A172 (cell line): ENCODE measurements at places on chromosomes 13 and 19. TPM values are rescaled to one million over a fixed set of nuclear protein-coding genes. Genes with fewer than 3 reads are reported as not detected.

NTN5 gene
- total RNA-seq: not detected in 2 replicates

LPAR6 gene
- 6.0 and 6.5 TPM in 2 replicates for total RNA-seq

KRTDAP gene
- total RNA-seq: not detected in 2 replicates

ACP7 gene
- total RNA-seq: 0.03 and 0.31 TPM in 2 replicates

VSTM1 gene
- not detected in 2 replicates for total RNA-seq

SERPINE3 gene
- not detected in 2 replicates for total RNA-seq

MICU2 gene
- 79.3 and 85.1 TPM in 2 replicates for total RNA-seq

MBD3L3 gene
- not detected in 2 replicates for total RNA-seq

APLP1 gene
- total RNA-seq: 39.8 and 52.5 TPM in 2 replicates

OR2Z1 gene
- not detected in 2 replicates for total RNA-seq

CBARP gene
- 0.93 and 0.95 TPM in 2 replicates for total RNA-seq

KRI1 gene
- 7.4 and 9.5 TPM in 2 replicates for total RNA-seq

ZNF426 gene
- 0.17 TPM in 1 of 2 replicates, not detected in the other for total RNA-seq

TEX26 gene
- not detected in 2 replicates for total RNA-seq

RASGRP4 gene
- total RNA-seq: not detected in 2 replicates

LGI4 gene
- 0.43 TPM in 1 of 2 replicates, not detected in the other for total RNA-seq

INSR gene
- 7.2 and 8.4 TPM in 2 replicates for total RNA-seq

CEACAM20 gene
- total RNA-seq: not detected in 2 replicates

SRRM5 gene
- total RNA-seq: not detected in 2 replicates

SOHLH2 gene
- 1.1 and 3.4 TPM in 2 replicates for total RNA-seq

SYCN gene
- not detected in 2 replicates for total RNA-seq

KIR2DL1 gene
- not detected in 2 replicates for total RNA-seq

SLITRK6 gene
- 0.03 and 0.43 TPM in 2 replicates for total RNA-seq

ZNF682 gene
- total RNA-seq: 1.1 and 3.0 TPM in 2 replicates

TNNT1 gene
- 467 and 500 TPM in 2 replicates for total RNA-seq

PLIN5 gene
- not detected in 2 replicates for total RNA-seq

KIR2DL4 gene
- total RNA-seq: not detected in 2 replicates

PLIN4 gene
- 0.17 TPM in 2 replicates for total RNA-seq

EHD2 gene
- total RNA-seq: 24.0 and 28.6 TPM in 2 replicates

CCDC106 gene
- total RNA-seq: 2.6 and 6.0 TPM in 2 replicates

WDR62 gene
- 19.5 and 24.5 TPM in 2 replicates for total RNA-seq

TNFSF9 gene
- not detected in 2 replicates for total RNA-seq

R3HDM4 gene
- total RNA-seq: 23.0 and 29.7 TPM in 2 replicates

USHBP1 gene
- total RNA-seq: not detected in 2 replicates

WDR88 gene
- total RNA-seq: not detected in 2 replicates

ADAMTSL5 gene
- 3.9 and 6.4 TPM in 2 replicates for total RNA-seq

PTGER1 gene
- 0.29 TPM in 1 of 2 replicates, not detected in the other for total RNA-seq

ATP8A2 gene
- 1.1 and 1.2 TPM in 2 replicates for total RNA-seq

PKN1 gene
- 181 and 208 TPM in 2 replicates for total RNA-seq

SHANK1 gene
- total RNA-seq: 0.40 and 0.48 TPM in 2 replicates
